ENCODE measurements at places on chromosomes 6 and 20.

DNA sequence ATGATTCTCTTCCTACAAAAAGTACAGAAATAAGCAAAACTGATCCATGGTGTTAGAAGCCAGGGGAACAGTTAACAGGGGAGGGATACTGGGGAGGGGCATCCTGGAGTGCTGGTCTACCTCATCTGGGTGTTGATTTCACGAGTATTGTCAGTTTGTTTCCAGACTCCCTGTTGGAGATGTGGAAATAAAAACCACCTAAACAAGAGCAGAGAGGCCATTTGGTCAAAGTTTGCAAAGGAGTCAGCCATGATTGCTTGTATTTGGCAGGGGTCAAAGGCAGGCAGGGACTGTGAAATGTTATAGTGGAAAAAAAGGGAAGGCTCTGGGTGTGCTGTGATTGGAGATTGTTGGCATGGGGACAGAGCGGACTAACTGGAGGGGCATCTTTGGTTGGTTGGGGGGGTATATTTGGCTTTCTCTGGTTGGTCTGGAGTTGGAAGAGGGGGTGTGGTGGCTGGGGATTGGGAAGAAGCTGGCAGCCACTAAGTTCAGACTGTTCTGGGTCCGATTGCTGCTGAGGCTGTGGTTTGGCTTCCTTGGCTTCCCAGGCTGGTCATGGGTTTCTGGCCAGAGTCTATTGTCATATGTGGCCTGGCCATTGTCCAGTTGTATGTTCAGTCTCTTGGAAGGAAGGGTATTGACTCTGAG, 14.9 kb upstream of the PANK2 start:
- DNase-seq, result peak; percentile 32

DNA sequence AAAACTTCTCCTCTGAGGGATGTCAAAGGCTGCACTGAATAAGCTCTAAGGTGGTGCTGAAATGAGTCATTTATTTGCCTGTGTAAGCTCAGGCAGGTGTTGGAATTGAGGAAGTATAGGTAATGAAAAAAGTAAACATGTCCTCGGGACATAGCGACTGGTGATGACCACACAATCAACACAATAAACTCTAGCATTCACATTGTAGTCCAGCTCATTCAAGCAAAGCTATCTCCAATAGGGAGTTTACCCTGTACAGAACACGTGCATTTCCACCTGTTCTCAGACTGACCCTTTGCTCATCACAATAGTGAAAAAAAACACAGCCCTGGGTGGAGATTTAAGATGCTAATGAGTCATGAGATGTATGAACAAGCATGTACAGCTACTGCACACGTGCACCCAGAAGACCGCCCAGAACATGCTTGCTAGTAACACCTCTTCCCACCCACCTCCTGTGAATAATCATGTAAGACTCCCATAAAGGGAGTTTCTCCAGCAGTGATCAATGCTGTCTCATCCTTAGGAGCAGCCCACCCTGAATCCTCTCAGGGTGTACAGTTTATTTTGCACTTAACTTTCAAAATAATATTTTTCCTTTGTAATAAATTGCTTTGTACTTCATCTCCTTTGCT, 33.0 kb upstream of the POU5F1 start:
- peak; percentile 83 for DNase-seq

GRCh38 chr6:6386010-6386409, 65.5 kb upstream of the F13A1 start:
- no peak for DNase-seq

GRCh38 chr6:107102414-107102805, 12.9 kb downstream of the BEND3 start:
- no peak for DNase-seq

DNA sequence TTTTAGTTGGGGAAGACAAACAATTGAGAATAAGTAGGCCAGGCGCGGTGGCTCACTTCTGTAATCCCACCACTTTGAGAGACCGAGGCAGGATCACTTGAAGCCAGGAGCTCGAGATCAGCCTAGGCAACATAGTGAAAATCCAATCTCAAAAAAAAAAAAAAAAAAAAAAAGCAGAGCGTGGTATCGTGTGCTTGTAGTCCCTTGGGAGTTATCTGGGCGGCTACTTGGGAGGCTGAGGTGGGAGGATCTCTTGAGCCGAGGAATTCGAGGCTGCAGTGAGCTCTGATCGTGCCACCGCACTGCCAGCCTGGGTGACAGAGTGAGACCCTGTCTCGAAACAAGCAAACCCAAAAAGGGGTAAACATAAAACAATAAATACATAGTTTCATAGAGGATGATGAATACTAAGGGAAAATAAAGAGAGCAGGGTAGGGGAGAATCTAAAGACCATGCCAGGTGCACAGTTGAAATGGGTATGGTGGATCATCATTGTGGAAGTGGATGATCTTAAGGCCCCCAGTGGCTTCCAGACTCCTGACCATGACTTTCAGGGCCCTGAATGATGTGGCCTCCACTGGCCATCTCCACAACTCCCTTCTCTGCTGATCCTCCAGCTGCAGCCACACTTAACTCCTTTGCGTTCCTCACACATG, 947 bp downstream of the POFUT1 start:
- DNase-seq, result no peak

- no peak for DNase-seq
Observed at GRCh38 chr6:138005846-138006245, 101.4 kb downstream of the PERP start.

GRCh38 chr6:97110626-97111025, 172.4 kb downstream of the MMS22L start:
- no peak for DNase-seq

DNA sequence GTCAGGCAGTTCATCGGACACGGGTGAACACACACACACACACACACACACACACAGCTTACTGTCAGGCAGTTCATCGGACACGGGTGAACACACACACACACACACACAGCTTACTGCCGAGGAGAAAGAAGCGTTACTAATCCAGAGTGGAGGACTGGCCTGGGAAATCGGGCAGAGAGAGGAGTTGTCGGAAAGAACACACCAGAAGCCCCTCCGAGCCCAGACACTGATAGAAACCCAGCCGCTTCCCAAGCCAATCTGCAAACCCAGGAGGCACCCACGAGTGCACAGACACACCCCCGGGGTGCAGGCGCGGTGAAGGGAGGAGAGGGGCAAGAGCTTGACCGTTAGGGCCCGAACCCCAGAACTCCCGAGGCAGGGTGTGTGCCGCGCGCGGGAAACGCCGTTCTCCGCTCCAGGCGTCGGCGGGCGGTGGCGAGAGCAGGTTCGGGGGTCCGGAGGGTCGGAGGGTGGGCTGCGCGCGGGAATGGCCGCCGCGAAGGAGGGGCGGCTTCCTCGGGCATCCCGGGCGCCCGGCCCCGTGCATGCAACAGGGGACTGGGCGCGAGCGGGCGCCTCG, 636 bp downstream of the ELOVL2 start:
- no peak for DNase-seq

GRCh38 chr6:78670802-78671201, 196.5 kb upstream of the IRAK1BP1 start:
- DNase-seq, result no peak
